Lung microvascular endothelial cell (primary cell): ENCODE measurements at places on chromosomes 1 and 21. TPM values are rescaled to one million over a fixed set of nuclear protein-coding genes. Genes with fewer than 3 reads are reported as not detected.

The RAP1GAP gene
- total RNA-seq: under 0.01 TPM in 2 replicates

DNA sequence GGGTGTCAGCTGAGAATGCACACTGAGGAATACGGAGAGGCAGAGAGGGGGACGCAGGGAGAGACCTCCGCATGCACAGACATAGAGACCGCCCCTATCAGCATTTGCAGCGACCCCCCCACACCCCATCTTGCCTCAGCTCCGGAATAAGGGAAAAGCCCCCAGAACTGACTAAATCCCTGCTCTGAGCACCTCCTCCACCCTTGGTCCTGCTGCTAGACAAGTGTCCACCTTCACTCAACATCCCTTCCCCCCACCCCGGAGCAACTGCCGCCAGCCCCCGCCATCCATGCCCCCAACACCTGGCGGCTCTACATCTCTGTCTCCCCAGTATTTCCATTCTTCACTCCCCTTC is 769 bp downstream of the SV2A start:
- no peak for DNase-seq

The SPRR2A gene
- not detected in 2 replicates for total RNA-seq

DNA sequence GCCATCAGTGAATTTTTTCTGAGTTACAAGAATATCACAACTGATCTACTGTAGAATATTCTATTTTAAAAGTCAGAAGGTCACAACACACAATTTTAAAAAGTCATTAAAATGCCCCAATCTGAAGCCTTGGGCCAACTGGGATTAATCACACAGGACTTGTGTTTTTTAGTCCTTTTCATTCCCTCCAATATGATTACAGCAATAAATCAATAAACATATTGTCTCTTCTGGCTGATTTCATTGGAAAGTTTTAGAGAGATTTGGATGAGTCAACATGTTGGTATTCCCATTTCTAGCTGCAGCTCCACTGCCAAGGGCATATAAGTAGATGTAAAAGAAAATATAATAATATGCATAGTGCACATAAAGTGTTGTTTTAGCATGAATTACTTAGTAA is 85.8 kb downstream of the NIBAN1 start:
- DNase-seq: peak; percentile 56

GRCh38 chr1:240500647-240501046 is 111.3 kb downstream of the GREM2 start:
- DNase-seq: no peak

The SYF2 gene
- total RNA-seq: 27.9 and 31.2 TPM in 2 replicates

The PGLYRP3 gene
- total RNA-seq: not detected in 2 replicates

The PROK1 gene
- total RNA-seq: not detected in 2 replicates

GRCh38 chr21:14483296-14483695 is 62.8 kb downstream of the SAMSN1 start:
- no peak for DNase-seq

DNA sequence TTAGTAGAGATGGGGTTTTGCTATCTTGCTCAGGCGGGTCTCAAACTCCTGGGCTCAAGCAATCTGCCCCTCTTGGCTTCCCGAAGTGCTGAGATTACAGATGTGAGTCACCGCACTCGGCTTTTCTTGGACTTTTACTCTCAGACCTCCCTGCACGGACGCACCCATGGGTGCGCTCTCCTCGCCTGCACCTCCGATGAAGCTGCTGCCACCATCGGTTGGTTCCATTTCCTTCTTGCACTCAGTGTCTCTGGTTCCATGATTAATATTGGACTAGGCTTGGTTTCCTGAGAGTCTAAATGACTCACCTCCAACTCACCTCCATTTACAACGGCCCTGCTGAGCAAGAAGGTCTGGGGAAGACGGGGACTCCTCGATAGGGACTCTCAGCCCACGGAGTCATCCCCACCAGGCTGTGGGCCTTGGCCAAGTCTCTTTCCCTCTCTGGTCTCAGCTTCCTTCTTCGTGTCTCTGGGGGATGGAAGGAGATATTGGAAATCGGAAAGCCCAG is 6.7 kb upstream of the TNFRSF8 start:
- DNase-seq: no peak

DNA sequence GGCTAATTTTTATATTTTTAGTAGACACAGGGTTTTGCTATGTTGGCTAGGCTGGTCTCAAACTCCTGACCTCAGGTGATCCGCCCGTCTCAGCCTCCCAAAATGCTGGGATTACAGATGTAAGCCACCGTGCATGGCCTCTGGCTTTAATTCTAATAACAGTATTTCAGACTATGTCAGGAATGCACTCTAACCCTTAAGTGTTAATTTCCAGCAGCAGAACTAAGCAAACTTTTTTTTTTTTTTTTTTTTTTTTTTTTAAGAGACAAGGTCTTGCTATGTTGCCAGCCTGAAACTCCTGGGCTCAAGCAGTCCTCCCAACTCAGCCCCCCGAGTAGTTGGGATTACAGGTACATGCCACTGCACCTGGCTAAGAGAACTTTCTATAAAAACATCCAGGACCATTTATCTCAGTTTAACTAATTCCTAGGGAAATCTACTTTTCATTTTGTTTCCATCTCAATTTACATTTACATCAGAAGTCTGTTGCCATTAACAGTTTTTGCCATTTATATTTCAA is 6.5 kb downstream of the DCAF8 start:
- DNase-seq: no peak

The KCNQ4 gene
- total RNA-seq: not detected in 2 replicates

The S100A13 gene
- 89.7 and 138 TPM in 2 replicates for total RNA-seq

DNA sequence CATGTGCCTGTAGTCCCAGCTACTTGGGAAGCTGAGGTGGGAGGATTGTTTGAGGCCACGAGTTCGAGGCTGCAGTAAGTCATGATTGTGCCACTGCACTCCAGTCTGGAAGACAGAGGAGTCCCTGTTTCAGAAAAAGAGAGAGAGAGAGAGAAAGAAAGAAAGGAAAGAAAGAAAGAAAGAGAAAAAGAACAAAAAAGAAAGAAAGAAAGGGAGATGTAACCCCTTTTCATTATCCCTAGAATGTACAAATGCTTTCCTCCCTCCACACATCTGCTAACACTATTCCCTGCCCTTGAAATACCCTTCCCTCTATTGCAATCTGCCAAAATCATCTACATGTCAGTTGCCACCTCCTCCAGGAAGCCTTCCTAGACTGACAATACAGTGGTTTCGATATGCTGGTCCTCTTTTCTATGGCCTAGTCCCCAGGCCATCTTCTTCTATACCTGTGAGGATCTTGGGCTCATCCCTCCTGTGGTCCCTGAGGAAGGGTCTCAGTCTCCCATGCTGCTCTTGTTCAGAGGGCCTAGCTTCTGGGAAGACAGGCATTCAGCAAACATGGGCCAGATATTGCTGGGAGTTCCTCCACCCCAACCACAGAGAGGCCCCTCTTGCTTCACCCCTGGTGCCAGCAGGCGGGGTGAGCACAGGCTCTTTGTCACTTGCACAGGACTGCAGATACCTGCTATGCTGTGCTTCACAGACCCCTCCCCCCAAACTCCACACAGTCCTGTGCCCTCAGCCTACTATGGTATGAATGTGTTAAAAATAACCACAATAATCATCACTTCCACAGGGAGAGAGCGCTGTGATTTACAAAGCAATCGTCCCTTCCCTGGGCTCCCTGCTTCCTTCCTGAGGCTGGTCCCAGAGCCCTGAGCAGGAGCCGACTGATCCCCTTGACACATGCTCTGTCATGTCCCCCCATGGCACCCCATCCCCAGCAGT is 14.1 kb downstream of the ADGRB2 start:
- DNase-seq: no peak

The C4BPA gene
- total RNA-seq: not detected in 2 replicates

The OR2W3 gene
- total RNA-seq: not detected in 2 replicates

DNA sequence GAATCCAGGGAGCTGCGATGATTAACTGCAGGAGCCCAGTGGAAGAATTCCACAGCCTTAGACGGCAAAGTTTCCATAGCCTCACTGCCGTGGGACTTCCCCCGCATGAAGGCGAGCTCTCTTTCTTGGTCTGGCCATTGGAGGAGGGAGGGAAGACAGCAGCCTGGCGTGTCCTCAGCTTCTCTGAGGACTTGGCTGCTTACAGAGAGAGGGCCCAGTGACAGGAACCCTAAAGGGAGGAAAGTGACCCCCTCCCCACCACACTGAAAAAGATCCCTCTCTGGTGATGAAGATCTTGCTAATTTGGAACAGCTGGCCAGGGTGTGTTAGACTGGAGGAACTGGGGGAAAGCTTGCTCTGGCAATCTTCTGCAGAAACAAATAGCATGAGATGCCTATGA is 41.0 kb downstream of the ATP2B4 start:
- DNase-seq: no peak
